ENCODE measurements at places on chromosomes 6 and 20.

GRCh38 chr6:29082457-29082856 lies 4.7 kb downstream of the OR2B3 start:
- DNase-seq = no peak

DNA sequence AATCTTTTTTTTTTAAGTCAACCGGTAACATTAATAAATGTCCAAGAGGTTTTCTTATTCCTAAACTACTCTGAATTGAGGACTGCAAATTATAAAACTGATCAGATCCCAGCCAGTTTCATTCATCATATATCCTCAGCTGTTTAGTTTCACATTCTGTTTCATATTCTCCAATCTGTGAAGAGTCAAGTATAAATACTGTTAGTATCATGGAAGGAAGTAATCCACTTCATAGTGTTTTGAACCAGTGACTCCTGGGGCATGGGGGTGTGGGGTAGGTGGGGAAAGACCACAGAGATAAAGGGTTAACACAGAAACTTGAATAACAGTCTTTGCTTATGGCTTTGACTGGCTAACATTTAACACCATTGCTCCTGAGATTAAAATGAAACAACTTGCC lies 69.9 kb downstream of the FYN start:
- no peak for DNase-seq

- peak; percentile 10 for DNase-seq
Observed at GRCh38 chr6:154370545-154370944, 13.9 kb upstream of the IPCEF1 start.

GRCh38 chr6:36563237-36563927 lies 16.1 kb upstream of the STK38 start:
- no peak for DNase-seq

DNA sequence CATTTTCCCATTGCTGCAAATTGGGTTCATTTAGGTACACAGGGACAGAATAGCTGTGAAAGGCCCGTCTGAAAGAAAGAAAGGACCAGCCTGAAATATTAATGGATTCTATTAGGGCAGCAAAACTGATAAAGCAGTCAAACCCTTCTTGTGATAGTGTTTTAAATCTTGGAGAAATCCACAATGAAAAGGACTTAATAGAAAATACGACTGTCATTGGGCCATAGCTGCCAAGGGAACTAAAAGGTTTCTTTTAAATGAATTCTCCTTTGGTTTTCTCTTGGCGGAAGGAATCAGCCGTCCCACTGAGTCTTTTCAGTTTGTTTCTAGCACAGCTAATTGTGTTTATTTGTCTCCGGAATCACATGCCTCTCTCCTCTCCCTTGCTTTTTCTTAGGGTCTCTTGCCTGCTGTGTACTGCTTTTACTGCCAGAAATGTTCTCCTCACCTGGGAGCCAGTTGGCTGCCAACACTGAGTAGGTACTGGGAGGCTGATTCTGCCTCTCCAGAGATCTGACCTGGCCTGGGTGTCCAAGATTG lies 11.3 kb downstream of the PAQR8 start:
- no peak for DNase-seq

DNA sequence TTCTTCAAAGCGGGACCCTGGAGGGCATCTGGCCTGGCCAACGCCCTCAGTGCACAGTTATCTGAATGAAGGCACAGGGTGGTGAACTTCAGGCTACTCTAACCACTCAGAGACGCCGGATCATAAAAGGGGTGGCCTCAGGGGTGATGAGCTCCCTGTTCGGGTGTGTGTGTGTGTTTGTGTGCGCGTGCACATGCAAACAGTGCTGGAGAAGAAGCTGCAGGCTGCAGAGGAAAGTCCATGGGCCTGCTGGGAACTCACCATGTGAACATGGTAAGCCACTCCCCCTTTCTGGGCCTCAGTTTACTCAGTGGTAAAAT lies 42.0 kb downstream of the KIAA1755 start:
- DNase-seq = no peak

DNA sequence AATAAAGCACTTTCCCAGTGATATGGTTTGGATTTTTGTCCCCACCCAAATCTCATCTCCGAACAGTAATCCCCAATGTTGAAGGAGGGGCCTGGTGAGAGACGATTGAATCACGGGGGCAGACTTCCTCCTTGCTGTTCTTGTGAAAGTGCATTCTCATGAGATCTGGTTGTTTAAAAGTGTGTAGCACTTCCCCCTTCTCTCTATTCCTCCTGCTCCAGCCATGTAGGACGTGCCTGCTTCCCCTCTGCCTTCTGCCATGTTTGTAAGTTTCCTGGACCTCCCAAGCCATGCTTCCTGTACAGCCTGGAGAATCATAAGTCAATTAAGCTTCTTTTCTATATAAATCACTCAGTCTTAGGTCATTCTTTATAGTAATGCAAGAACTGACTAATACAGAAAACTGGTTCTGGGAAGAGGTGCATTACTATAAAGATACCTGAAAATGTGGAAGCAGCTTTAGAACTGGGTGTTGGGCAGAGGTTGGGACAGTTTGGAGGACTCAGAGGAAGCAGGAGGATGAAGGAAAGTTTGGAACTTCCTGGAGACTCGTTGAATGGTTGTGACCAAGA lies 7.4 kb downstream of the EPM2A start:
- DNase-seq = no peak

DNA sequence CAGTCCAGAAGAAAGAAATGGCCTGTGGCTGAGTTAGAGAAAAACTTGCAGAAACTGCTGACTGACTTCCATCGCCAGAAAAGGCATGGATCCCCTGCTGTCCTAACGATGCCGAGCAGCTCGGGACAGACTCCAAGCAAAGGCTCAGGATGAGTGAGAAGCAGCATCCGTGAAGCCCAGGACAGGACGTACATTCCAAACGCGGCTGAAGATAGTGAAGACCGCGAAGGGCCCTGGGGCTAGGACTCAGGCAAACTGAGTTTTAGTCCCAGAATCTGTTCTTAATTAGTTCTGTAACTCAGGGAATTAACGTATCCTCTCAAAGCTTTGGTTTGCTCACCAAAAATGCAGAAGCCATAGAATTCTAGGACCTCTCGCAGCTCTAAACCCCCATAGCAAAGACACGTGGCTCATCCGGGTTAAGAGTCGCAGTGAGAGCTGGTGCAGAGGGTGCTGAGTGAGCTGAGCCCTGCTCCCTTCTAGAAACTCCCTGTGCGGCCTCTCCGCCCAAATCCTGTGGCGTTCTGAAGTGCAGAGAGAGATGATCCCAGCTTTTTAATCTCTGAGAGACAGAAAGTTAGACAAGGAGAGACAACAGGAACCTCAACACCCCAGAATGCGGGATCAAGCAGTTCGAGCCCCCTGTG lies 132.9 kb upstream of the THBS2 start:
- DNase-seq = no peak

DNA sequence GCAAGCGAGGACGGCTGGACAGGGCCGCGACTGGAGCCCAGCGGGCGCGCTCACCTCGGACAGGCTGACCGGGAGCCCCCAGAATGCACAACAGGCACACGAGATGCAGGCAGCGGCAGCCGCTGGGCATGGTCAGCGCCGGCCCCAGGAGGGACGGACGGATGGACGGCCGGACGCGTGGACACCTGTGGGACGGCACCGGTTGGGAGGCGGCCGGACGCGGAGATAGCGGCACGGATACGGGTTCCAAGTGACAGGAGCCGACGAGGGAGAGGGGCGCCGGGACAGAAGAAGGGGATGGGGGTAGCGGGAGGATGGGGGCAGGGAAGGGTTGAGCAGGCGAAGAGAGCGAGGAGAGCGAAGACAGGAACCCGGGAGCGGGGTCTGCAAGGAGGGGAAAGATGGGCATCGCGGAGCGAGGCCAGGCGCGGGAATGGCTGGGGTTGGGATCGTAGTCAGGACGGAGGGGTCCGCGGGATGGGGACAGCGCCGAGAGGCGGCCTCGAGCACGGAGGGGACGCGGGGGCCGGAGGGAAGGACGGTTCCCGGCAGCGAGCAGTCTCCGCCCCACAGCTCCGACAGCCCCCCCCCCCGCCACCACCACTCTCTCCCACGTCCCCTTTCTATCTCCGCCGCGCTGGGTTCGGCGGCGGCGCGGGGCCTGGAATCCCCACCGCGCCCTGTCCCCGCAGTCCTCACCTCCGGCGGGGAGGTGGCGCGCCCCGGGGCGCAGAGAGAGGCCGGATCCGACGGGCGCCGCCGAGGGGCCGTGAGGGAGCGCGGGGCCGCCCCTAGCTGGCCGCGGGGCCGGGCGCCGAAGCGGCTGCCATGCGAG lies 435 bp downstream of the DLK2 start:
- DNase-seq = no peak

DNA sequence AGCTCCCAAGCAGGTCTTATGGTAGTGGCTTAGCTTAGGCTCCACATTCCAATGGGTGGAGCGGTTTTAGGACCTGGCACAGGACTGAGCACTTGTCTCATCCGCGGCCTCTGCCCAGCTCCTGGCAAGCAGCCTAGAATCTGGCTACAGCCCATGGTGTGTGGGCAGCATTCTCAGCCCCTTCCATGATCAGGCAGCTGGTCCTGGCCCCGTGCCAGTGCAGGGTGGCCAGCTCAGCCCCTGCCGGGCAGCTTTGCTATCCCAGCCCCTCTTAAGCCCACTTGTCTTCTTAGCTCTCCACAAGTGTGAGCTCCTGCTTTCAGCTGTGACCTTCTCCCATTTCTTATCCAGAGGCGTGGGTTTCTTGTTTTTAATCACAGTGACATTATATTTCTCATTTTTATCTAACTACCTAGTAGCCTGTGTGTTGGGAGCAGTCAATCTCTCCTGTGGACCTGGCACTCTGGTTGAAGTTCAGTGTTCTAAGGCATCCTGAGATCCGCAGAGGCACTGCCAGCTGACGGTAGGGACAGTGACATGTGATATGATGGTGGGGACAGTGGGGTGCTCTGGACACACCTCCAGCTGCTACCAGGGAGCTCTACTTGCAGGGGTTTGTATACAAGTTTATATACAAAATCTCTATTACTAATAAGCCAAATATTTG lies 119.9 kb upstream of the PRND start:
- DNase-seq = peak; percentile 70

DNA sequence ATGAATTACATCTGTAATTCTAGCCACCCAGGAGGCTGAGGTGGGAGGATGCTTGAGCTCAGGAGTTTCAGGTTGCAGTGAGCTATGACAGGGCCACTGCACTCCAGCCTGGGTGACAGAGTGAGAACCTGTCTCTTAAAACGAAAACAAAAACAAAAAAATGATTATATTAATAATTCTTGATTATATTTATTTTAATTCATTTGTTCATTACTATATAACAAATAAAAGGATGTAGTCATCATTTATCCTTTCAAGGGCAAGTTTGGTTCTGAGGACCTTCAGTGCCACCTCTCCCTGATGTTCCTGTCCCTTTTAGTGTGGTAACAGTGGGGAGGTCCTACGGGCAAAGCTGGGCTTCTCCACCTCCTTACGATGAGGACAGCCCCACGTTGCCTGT lies 167.1 kb upstream of the SCGN start:
- DNase-seq = no peak

- no peak for DNase-seq
Observed at GRCh38 chr20:53074811-53075314, 102.7 kb downstream of the TSHZ2 start.

DNA sequence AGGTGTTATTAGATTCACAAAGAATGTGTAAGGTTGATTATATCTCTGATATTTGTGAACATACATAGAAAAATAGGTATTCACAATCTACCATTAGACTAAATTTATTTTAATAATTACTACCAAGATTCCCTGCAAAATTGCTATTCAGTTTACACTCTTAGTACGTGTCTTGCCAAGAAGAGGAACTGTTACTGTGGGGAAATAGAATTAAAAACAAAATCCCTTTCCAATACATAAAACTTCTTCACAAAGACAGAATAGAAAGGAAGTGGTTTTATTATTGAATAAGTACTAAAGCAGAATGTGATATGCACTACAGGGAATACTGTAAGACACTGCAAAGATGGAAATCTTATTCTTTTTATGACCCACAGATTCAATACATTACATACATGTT lies 17.0 kb downstream of the RAB32 start:
- no peak for DNase-seq

- no peak for DNase-seq
Observed at GRCh38 chr20:50708845-50709635, 17.7 kb upstream of the RIPOR3 start.

DNA sequence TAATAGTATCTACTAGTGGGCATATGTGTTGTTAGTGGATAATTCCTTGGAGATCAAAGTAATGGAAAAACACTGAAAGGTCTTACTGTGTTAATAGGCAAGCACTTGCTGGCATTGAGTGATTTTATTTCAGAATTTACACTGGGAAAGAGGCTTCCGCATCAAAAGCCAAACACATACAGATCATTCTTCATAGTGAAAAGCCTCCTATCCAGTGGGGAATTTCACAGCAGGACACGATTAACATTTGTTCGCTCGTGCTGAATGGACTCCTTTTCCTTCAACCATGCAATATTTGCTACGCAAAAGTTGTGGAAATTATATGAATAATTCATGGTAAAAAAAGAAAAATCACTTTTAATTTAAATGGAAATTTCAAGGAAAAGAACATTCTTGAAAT lies 26.4 kb downstream of the GABRR1 start:
- DNase-seq = no peak

DNA sequence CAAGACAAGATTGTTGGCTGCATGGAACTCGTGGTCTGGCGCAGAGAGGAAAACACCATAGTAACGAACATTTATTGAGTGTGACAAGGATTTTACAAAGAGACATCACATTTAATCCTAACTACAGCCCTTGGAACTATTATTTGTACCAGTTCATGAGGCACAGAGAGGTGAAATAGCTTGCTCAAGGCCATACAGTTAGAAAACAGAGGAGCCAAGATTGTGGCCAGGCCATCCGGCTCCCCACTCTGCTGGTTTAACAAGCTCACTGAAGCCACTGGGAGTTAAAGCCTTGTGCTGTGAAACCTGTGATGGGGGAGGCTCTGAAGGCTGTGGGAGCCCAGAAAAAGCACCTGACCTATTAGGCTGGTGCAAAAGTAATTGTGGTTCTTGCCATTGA lies 74.9 kb upstream of the ZNFX1 start:
- DNase-seq = no peak

- peak; percentile 69 for DNase-seq
Observed at GRCh38 chr20:50186151-50186885, 4.3 kb upstream of the CEBPB start.

- peak; percentile 56 for DNase-seq
Observed at GRCh38 chr6:168884646-168885086, 369.0 kb downstream of the THBS2 start.

DNA sequence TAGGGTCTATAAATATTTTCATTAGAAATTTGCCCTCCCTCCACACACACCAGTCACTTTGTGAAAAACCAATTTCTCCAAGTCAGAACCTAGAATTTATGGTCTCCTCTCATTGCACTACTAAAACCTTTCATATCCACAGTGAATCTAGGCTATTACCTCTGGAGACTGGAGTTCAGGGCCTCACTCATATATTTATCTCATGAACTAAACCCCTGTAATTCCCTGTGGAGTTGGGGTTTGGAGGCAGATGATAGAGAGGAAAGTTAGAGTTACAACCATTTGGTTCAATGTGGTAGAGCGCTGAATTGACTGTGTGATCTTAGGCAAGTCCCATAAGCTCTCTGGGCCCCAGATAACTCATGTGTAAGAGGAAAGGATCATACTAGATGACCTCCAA lies 18.2 kb upstream of the CEP85L start:
- no peak for DNase-seq

DNA sequence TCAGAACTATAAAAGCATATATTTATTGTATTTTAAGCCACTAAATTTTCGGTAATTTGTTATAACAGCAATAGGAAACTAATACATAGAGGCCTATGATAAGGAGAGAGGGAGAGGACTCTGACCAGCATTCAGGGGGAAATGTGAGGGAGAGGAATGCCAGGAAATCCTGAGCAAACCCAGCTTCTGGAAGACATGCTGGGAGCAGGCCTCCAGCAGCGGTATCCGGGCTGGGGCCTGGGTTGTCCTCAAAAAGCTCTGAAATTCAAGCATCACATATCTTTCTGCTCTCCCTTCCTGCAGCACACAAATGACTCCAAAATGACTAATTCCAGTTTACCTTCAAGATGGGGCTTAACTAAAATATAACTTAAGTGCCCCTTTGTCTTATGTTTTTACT lies 33.4 kb upstream of the RIMS1 start:
- no peak for DNase-seq

All from NCI-H1105 treated with DMSO at 0.1 percent for 48 hours (cell line).